NCI-H1436 treated with DMSO at 0.1 percent for 48 hours (cell line): ENCODE measurements at places on chromosomes 3 and 15.

DNA sequence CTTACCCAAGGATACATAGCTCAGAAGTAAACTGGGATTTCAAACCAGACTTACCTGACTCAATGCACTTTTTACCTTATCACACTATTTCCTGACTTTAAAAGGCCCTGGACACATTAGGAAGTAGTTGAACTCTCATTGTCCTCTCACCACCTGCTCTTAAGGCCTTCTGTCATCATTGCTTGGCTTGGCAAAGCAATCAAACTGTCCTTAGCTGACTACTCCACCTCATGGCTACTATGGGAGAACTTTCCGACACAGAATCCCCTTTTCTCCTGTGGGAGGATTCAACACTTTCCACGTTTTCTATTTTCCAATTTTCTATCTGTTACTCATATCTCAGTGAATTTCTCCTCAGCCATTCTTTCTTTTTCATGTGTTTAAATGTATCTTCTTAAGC, 55.4 kb downstream of the ZNF148 start:
- no peak for DNase-seq

- DNase-seq: no peak
Measured at GRCh38 chr15:29225534-29226234, 43.9 kb downstream of the NSMCE3 start.

- DNase-seq: no peak
Measured at GRCh38 chr3:30578479-30578878, 27.9 kb upstream of the TGFBR2 start.

DNA sequence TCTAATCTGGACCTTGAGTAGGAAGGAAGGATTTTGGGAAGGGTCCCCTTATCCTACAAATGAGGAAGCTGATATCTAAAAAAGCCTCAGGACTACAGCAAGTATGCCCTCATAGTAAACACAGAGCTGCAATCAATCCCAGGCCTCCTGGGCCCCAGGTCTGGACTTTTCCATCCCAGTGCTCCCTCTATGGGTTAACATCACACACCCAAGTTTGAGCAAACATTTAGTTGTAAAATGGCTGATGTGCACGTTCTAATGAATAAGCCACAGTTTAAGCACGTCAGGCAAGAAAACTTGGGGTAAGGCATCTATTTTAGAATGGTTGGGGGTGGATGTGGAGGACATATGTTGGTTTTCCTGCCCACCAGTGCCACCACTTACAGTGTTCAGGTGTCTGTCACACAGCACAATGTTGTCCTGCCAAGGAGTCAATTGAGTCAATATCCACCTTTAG, 44.3 kb upstream of the UBE2E1 start:
- DNase-seq: no peak

DNA sequence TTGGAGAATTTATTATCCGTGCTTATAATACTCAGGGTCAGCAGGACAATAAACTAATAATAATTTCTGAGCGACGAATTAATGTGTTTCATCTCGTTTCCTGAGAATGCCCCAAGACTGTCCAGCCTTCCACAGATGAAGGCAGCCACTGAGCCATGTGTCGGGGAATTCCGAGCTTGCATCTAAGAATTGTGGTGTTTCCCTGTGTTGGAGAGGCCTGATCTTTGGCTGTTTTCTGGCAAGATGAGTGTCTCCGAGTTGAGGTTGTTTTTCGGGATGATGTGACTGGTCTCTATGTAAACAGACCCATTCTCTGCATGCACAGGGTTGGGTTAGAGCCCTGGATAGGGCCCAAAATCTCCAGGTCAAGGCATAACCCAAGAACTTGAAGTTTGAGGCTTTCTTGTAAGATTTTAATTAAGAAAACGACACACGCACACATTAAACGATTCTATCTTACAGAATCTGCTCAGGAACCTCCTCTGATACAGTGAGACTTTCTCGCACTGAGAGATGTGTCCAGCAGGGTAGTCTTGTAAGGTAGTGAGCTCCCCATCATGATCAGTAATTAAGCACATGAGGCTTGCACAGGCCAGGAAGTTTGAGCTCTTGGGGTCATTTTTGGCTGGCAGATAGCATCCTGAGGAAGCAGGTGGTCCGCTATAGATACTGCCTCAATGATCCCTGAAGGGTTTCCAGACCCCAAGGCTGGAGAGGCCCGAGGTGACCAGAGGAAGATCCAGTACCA, 14.4 kb downstream of the FGD5 start:
- DNase-seq: no peak

DNA sequence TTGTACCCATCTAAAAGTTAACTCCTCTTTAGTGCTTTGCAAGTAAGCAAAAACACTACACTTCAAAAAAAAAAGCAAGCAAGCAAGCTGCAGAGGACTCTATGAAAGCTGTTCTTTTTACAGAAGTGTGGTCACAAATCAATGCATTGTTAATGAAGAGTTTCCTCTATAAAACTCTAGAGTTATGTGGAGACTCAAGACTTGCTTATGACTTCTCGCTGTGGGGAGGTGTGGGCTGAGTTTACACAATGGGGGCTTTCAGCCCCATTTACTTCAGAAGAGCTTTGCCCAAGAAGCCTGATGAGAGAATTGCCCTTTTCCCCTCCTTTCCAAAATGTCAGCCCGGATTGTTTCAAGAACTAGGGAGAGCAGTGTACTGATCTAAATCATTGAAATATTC, 144.4 kb downstream of the IGSF11 start:
- DNase-seq: no peak

DNA sequence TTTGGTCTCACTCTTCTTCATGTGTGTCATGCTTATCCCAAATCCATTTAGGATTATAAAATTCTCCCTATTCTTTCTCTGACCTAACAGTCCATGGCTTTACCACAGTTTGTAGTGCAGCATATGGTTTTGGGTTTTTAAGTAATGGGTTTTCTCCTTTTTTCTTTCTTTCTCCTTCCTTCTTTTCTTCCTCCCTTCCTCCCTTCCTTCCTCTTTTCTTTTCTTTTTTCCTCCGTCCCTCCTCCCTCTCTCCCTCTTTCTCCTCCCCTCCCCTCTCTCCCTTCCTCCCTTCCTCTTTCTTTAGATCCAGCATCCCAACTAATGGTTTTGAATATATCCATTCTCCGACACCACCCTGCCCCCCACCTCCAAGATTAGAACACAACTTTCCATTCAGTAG, 118.9 kb downstream of the RBPMS2 start:
- DNase-seq: no peak

- DNase-seq: no peak
Measured at GRCh38 chr3:108512671-108513070, 2.3 kb upstream of the MYH15 start.

DNA sequence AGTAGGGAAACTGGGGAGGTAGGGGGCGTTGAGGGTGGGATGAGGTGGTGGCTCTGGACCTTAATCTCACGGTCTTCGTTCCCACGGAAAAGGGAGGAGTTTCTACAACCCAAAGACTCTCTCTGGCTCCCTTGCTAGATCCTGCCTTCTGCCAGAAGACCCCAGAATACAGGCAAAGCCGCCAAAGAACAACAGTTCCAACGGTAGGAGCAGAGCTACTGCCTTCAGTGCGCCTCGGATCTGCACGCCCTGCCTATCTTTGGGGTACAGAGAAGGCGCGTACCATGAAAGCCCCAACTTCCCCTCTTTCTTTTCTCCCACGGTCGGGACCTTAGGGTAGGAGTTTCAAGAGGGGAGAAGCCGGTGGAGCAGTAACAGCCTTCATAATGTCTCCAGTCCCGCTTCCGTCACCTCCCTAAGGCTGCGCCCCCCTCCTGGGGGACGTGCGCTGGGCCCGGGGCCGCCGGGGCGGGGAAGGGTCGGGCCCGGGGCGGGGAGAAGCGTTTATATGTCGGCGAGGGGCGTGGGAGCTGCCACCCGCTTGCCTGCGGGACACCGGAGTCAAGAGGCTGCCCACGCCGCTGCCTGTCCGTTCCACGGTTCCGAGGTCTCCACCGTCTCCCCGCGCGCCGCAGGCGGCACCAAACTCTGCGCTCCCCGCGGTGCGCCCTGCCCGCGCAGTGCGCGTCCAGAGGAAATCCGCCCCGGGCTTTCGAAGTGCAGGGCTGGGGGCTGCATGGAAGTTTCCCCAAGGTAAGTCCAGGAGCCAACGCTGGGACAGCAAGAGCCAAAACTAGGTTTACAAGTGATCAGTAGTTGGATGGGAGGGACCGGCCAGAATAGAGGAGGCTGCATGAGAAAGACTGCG, at the start of gene COL6A6:
Gene COL6A6 (plus strand): TSS at position 533 of the 868 bp plus-strand sequence. CDS start 43,188 bp downstream, outside the sequence.
- no peak for DNase-seq

DNA sequence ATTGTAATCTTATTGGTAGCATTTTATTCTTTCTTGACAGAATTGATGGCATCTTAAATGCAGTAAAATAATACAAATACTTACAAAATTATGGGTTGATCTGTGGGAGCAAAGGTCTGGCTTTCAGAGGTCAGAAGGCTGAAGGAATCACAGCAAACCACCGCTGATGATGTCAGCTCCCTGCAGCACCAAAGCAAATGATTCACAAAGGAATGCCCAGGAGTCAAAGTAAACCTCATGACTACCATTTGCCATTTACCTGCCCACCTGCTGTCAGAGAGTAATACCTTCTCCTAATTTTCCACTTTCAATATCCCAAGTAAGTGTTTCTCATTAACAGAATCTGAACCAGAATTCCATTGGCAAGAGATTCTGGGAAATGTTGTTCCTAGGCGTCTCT, 46.1 kb downstream of the CPA3 start:
- DNase-seq: no peak
